Foreskin melanocyte (primary cell): ENCODE measurements at places on chromosomes 11 and 22.

GRCh38 chr22:46520880-46521279 lies 16.5 kb downstream of the CELSR1 start:
- DNase-seq, result no peak

DNA sequence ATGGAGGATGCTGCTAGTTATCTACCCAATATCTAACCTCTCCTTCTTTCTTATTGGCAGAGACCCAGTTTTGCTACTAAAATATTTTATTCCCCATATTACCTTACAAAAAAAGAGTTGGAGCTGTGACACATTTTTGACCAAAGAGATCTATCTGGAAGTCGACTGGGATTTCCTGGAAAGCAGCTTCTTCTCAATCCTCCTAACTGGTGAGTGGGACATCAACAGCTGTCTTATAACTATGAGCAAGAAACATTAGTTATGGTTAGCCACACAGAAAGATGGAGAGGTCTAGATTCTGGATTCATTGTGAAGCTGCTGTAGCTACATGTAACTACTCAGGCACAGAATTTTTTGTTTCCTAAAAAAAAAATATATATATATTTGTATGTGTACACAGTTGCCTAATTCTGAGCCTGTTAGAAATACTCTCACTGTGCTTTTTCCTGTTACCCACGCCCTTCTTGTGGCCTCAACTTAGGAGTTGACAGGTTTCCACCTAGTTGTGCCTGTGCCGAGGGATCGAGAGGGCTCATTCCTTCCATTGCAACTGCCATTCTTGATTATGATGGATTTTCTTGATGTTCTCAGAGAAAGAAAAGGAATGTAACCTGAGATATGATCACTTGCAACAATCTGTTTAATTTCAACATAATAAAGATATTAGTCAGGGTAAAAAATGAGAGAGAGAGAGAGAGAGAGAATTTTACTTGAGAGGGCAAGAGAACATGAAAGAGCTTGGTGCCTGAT lies 142.0 kb downstream of the SLC17A6 start:
- DNase-seq, result no peak

GRCh38 chr11:86124251-86125233 lies 55.7 kb upstream of the PICALM start:
- DNase-seq, result no peak

GRCh38 chr22:38732251-38732815 lies 23.5 kb downstream of the SUN2 start:
- no peak for DNase-seq

DNA sequence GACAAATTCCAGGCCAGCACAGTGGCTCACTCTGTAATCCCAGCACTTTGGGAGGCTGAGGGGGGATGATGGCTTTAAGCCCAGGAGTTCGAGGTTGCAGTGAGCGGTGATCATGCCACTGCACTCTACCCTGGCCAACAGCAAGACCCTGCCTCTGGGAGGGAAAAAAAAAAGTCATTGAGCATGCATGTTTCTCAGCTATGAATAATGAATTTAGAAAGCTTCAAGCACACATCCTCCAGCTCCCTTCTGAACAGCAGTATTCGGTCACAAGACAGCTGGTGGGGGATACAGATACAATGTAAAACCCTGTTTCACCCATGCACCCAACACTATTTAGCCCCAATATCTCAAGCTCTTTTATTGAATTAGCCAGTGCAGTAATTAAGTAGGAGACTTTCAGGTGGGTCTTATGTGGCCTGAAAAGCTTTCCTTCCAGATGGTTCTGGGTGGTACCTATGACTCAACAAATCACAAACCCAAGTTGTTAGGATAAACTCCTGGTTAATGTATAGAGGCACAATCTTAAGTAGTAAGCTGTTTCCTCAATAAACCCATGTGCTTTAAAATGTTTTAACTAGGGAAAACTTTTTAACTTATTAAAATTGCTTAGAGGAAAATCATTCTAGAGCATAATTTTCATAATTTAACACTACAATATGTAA lies 13.4 kb downstream of the PRDM10 start:
- DNase-seq, result no peak
